NCI-H82 (cell line): ENCODE measurements at places on chromosomes 2 and 18.

GRCh38 chr2:232097758-232098157, 136.2 kb downstream of the DIS3L2 start:
- no peak for DNase-seq

DNA sequence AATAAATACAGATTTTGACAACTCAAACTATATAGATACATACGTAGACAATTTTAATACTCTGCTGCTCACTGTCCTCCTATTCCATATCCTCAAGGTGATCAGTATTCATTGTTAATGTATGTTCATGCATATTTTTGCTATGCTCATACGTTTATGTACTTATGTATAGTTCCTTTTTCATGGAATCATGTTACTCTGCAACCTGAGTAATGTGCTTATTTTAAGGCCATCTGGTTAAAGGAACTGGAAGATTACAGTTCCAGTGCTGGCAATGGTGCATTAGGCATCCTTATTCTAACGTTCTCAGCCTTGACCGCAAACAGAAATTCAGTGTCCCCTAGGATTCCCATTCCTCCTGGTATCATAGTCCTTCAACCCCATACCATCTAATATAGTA, 385.0 kb upstream of the TNP1 start:
- peak; percentile 7 for DNase-seq

DNA sequence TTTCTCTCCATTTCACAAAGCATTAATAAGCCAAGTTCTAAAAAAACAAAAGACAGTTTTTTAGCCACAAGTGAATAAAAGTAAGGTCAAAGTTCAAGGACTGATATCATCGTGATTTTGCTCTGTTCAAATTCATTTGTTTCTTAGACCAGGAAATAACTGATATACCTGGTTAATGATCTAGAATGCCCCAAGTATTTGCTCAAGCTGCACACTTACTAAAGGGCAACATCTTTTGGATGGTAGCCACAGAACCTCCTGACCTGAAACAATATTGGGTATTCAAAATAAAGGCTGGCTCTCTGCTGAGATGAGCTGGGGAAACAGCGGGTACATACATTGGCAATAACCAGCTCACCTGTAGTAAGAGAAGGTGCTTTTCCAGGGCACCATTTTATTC, 314.7 kb upstream of the LYPD1 start:
- DNase-seq = no peak

DNA sequence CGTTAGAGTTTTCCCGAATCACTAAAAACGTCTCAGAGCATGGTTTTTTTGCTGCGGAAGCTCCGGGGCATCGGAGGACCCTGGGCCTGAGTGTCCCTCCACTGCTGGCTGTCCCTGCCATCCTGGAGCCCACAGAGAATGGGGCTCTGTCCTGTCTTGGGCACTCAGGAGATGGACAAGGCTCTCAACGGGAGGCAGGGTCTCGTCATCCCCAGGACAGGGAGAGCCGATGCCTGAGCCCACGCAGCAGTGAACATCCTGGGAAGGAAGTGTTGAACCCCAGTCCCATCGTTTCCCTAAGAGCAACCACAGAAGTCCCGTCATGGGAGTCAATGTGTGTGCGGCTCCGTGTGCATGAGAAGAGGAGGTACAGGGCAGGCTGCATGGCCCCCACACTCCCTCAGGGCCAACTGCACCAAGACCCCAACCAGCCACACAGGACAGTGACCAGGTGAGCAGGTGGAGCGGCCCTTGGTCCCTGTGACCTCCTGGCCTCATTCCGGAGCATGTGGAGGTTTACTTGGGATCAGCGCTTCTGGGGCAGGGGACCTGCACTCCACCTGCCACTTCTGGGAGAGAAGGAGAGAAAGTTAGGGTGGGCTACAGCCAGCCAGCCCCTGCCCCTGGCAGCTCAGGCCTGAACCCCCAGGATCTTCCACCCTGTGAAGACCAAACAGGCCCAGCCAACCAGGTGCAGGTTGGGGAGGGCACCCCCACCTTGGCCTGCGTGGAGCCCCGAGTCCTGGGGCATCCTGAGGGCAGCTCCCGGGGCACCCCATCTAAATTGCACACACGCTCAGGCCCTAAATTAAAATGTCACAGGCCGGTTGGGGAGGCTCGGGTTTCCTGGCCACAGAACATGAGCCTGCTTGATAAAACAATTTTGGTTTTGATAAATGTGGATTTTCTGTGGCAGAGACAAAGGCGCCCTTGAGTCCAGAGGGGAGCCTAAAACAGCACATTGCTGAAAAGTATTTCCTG, 3.1 kb upstream of the SNED1 start:
- DNase-seq = no peak

GRCh38 chr2:29293830-29294438, 178.7 kb downstream of the CLIP4 start:
- no peak for DNase-seq
